ENCODE measurements at places on chromosomes 4 and X. TPM values are rescaled to one million over a fixed set of nuclear protein-coding genes. Genes with fewer than 3 reads are reported as not detected.
A peak's percentile ranks its signal among the peaks of the same experiment; 100 is the strongest.

PRRG1 gene
- total RNA-seq, result 13.9 TPM

DNA sequence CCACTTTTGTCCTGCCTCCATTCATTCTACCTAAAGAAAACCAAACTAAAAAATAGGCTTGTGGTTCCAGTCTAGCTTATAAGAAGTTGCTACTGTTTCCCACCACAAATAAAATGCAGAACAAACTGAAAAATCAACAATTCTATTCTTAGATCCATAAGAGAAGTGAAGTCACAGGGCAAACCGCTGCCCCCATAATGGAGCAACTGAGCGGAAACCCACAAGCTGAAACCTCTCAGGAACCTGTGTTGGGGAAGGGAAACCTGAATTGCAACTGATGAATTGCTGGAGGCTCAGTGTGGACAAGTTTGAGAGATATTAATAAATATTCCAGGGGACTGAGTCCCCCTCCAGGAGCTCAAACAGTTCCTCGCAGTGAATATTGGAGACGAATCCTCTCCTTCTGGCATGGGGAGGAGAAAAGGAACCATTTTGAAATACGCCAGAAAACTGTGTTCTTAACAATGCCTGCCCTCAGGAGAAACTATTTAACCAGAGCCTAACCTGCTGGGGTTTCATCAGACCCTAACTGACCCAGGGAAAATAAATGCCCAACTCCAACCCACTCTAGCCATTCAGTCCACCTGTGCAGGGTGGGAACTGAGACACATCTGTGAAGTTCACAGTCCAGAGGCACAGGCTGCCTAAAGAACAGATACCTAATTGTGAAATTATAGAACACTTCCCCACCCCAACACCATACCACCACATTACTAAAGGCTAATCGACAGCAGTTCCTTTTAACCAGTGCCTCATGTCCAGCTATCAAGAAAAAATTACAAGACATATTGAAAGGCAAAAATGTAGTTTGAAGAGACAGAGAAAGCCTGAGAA lies 22.8 kb upstream of the SH3RF1 start:
- DNase-seq, result no peak

DNA sequence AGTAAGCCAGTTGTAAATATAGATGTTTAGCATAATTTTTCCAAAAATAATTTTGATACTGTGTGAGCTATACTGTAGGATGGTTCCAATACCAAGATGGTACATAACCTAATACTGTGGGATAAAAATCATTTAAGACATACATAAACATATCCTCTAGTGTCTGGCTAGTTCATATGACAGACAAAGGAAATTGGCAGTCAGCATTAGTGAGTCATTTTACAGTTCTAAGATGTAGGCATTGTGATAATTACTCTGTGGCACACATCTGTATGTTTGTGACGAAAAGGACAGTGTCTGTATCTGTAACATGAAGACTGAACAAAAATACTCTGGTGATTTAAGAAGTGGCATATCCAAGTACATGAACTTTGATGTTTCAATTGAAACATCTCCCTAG lies 49.6 kb downstream of the UGT2A2 start:
- no peak for DNase-seq

- no peak for DNase-seq
Measured at GRCh38 chr4:150911326-150911725, 103.8 kb downstream of the LRBA start.

DNA sequence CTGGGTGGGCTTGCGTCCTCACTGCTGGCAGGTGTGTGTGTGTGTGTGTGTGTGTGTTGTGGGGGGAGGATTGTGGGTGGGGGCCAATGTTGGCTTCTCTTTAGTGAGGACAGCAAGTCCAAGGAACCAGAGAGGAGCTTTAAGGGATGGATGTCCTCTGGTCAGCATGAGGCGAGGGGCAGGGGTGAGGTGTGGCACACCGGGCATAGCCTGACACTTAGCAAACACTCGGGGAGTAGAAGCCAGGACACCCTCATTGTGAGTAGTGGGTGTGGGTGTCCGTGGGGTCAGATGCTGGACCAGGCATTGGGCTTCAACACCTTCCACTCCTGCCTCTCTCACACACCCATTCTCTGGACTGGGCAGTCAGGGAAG lies 2.8 kb downstream of the SORCS2 start:
- DNase-seq, result no peak

DNA sequence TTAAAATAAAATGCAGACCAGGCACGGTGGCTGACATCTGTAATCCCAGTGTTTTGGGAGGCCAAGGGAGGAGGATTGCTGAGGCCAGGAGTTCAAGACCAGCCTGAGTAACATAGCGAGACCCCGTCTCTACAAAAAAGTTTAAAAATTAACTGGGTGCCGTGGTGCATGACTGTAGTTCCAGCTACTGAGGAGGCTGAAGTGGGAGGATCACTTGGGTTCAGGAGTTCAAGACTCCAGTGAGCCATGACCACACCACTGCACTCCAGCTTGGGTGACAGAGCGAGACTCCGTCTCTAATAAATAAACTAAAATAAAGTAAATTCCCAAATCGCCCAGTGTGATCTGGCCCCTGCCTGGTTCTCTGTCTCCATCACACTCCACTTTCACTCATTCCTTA lies 43.7 kb downstream of the TENM3 start:
- no peak for DNase-seq

MCF2 gene
- 0.24 TPM for total RNA-seq

DNA sequence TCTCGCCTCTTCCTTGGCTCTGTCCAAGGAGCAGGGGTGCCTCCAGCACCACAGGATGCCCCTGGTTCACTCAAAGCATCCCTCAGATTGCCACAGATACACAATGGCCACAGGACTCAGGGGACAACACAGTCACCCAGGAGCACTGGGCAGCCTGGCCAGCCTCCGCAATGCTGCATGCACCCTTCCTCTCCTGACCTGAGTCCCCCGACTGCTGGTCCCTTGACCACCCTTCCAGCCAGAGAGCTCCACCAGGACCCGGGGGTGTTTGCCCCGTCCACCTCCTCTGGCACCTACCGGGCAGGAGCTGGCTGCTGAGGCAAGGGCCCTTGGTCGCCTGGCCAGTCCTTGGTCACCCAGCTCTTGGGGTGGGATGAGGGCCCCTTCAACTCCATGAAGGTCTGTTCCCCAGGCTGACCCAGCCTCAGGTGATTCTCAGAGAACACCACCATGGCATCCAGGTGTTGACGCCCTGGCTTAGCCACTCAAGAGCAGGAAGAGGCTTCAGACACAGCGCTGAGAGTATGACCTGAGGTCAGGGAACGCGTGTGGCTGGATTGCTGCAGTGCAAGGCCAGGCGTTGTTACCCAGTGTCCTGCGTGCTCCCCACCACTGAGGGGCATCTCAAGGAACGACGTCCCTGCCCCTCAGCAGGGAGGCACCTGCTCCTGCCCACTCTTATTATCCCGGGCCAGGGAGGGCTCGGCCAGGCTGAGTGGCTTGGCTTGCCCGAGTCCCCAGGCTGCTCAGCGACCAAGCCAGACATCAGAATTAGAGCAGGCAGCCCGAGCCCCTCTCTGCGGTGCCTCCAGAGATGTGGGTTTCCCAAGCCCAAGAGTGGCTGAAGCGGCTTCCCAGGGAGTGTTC lies 10.2 kb downstream of the ADRA2C start:
- DNase-seq, result no peak

DNA sequence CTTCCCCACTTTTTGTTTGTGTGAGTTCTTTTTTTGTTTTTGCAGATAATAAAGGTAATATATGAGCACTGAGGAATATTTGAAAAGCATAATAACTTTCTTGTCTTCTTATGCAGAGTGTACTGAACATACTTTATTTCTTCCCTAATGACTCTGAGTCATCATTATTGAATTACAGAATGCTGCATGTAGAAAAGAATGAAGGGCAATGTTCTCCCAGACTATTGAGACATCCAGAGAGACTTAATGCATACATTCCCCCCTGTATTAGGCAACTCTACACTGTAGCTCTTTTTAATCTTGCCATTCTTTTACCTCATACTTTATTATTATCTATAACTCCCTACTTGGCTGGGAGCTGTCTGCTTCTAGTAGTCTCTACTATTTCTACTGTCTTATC lies 240.5 kb upstream of the ANKRD50 start:
- no peak for DNase-seq

HTRA3 gene
- 48.5 TPM for total RNA-seq

- no peak for DNase-seq
Measured at GRCh38 chr4:70715097-70715496, 6.7 kb upstream of the RUFY3 start.

ZNF718 gene
- total RNA-seq, result 7.1 TPM

- DNase-seq, result no peak
Measured at GRCh38 chrX:43003204-43003565, 225.2 kb upstream of the PPP1R2C start.

MAGED4 gene
- total RNA-seq, result 1.3 TPM

ITM2A gene
- 106 TPM for total RNA-seq

GRCh38 chr4:17567271-17567670 lies 9.7 kb upstream of the LAP3 start:
- no peak for DNase-seq

DNA sequence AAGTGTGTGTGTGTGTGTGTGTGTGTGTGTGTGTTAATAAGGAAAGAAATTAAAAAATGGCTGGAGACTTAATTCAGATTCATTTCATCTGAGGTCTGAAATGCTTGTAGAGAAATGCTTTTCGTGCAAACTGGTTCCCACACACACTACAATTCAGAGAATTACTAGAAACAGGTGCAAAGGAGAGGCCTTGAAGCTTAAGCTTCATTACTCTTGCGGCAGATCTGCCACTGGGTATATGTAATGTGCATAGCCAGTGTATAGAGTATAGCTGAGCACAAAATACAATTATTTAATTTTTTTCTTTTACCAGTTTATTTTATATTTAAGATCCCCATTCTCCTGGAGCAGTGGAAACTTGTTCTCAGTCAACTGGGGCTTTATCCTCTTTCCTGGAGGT lies 31.8 kb upstream of the MAGEB10 start:
- no peak for DNase-seq

DNA sequence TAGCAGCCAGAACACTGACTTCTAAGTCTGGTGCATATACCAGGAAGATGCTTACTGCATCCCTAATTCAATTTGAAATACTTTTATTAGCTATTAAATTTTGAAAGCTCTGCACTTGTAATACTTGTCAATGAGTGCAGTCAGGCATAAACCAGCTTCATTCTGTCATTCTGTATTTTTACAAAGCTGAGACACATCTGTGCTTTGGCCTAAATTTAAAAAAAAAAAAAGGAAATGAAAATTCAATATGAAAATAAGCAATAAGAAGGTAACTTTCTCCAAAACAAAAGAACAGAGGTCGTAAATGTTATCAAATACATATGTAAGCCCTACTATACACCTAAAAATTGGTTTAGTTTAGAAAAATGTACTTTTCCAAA lies 7.0 kb downstream of the SMIM14 start:
- DNase-seq, result no peak

GRCh38 chrX:13985697-13986435 lies 43.8 kb downstream of the GEMIN8 start:
- no peak for DNase-seq

SLC10A4 gene
- 0.29 TPM for total RNA-seq

DNA sequence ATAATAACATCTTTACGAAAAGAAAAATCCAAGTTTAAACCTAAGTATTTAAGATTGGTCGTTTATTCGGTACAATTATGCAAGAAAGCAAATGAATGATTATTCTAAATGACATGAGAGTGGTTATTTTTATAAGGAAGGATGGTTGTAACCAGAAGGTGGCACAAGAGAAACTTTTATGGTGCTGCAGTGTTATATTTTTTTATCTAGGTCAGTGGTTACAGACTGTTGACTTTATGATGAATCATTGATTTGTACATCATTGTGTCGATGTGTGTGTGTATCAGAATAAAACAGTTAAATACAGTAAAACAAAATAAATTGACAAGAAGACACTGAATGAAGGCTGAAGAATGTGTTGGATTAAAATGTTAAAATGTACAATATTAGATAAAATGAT lies 9.8 kb downstream of the DCAF8L2 start:
- DNase-seq, result no peak

DNA sequence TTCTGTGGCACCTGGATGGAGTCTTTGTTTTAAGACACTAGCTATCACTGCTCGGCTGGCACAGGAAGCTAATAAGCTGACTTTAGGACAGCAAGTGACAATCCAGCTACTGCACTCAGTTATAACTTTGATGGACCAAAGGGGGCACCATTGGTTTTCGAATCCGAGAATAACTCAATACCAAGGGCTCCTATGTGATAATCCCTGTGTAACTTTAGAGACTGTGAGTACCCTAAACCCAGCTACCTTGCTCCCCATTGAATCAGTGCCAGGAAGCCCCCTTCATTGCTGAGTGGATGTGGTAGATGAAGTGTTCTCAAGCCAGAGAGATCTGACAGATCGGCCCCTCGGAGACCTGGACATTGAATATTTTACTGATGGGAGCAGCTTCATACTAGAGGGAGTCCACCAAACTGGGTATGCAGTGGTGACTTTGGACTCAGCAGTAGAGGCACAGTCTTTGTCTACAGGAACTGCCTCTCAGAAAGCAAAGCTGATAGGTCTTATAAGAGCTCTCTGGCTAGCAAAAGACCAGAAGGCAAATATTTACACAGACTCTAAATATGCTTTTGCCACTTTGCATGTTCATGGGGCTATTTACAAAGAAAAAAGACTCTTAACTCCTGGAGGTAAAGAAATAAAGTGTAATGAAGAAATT lies 35.5 kb upstream of the UGT2B7 start:
- DNase-seq, result no peak

GRCh38 chrX:148146121-148146520 lies 165.0 kb downstream of the FMR1NB start:
- no peak for DNase-seq

TMEM150C gene
- total RNA-seq, result 12.8 TPM

DNA sequence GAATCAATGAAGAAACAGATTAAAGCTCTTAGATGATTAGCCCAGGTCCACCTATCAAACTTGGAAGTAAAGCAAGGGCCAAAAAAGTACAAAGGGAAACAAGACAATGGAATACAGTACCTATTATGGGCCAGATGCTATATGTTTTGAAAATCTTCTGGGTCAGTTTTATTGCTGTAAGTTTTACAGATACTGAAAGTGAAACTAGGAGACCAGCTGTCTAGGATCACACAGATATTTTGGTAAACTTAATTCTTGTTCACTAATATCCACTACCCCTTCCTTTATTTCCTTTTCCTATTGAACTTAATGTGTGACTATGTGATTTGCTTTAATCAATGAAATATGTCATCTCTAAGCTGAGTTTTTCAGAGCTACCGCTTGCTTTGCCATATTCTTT lies 505.4 kb upstream of the PITX2 start:
- no peak for DNase-seq

GRCh38 chr4:139903845-139904244 lies 238.2 kb downstream of the MGST2 start:
- DNase-seq, result no peak

MSMO1 gene
- 22.9 TPM for total RNA-seq

GRCh38 chr4:67394879-67395278 lies 150.4 kb downstream of the CENPC start:
- DNase-seq, result no peak

- DNase-seq, result peak; percentile 37
Measured at GRCh38 chrX:134172588-134173259, 64.3 kb upstream of the CCDC160 start.

- DNase-seq, result no peak
Measured at GRCh38 chr4:8131826-8132225, 26.8 kb downstream of the ABLIM2 start.
